ENCODE measurements at places on chromosomes 5 and 9. TPM values are rescaled to one million over a fixed set of nuclear protein-coding genes. Genes with fewer than 3 reads are reported as not detected.

GRCh38 chr9:72150661-72151060 lies 1.4 kb downstream of the GDA start:
- DNase-seq, result no peak

GRCh38 chr5:119397518-119398380 lies 41.9 kb downstream of the TNFAIP8 start:
- no peak for DNase-seq

DNA sequence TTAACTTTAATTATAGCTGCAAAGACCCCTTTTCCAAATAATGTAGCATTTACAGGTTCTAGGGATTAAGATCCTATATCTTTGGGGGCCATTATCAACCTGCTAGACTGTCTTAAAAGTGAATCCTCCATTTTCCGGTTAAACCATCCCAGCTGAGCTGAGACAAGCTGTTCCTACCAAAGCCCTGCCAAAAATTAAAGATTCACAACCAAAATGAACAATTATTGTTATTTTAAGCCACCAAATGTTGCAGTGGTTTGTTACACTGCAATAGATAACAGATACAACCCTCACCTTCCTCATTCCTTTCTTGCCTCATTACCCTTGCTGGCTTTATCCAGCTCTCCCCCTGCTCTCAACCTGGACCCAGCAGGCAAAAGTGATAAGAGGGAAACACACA lies 343.4 kb downstream of the CDK5RAP2 start:
- no peak for DNase-seq

DNA sequence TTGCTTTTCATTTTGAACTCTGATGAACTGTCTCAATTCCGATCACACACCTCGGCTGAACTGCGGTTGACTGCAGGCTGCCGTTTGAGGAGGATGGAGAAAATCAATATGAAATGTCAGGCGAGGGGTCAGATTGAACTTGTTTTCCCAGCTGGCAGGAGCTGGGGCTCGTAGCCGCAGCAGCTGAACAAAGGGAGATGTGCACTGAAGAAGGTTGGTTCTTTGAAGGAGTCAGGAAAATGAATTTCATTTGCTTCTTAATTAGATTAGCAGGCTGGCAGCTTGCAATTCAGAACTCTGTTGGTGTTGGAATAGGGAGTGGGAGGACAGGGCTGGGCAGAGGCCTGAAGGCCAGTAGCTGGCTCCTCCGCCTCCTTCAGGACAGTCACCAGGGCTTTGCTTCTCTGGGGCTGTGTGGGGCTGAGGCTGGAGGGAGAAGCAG lies 117.4 kb upstream of the GPR151 start:
- no peak for DNase-seq

GRCh38 chr5:59847586-59847985 lies 45.9 kb downstream of the PDE4D start:
- DNase-seq, result no peak

DNA sequence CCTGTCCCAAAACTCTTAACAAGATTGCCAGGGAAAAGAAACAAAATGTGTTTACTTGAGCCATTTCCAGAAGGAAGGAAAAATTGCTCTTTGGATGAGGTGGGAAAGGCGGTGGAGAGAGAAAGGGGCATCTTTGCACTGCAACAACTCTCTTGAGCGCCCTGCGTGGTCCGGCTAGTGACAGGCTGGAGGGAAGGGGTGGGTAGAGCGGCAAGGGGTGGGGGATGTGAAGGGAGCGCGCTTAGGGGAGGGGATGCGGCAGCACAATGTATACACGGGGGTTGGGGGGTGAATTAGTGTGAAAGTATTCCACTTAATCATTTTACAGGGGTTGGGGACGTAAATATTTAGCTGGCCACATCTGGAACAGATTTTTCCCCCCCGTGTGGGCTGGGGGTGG lies 1.3 kb downstream of the FGF10 start:
- DNase-seq, result no peak

DNA sequence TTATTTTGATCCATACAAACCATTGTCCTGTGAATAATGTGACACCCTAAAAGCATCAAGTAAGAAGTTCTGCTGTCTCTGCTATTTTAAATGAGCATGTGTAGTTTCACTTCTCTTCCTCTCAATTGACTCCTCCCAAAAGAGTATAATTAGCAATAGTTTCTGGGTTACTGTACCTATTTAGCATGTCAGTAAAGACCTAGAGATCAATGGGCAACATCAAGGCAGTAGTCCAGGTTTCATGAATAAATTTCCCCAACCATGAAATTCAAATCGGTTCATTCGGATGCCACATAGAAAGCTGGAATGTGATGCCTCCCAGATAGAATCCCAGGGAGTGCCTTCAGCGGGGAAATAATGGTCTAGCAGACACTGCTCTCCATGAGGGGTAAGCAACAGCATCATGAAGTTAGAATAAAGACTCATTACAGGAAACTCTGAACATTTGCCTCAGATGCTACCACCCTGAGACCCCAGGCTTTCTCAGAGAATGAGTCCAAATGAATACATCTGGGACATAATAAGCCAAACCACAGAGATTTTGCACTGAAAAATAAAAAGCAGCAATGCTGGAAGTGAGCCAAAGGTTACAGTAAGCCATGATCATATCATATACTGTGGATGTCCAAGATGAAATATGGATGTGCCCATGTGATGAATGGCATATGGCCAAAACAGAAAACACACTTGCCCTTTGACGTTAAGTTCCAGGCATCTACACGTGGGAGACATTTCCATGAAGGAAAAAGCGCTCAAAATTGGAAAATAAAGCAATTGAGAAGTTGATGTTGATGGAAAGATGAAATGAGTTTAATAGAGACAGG lies 1107.0 kb upstream of the SEMA6A start:
- no peak for DNase-seq

- no peak for DNase-seq
These were observed 23.2 kb upstream of the IER5L start for GRCh38 chr9:129201289-129201688.

- DNase-seq, result no peak
These were observed 47.8 kb upstream of the TRIM32 start for GRCh38 chr9:116639251-116639741.

DNA sequence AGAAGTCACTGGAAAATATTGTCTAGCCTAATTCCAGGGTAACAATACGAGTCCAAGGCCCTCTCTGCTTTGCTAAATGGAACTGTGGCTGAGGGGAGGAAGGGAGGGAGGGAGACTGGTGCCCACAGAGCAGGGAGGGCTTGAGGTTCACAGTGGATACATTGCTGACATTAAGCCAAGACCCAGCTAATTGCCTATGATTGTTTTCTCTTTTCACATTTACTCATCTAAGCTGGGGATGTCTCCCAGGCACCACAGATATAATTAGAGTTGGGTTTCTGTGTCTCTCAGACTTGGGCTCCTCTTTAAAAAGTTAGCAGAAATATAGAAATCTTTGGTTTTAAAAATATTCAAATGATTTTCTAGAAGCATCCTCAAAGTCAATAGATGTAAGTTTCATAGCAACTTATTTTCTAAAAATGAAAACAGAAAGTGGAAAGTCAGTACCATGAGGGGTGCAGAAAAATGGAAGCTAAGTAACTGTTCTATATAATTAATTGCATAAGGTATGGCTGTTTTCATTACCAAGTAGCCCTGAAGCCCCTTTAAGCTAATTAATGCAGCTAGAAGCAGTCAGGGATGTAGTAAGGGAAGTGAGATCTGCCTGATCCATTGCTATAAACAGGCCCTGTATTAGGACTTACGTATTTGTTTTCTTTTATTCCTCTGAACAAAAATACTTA lies 259.8 kb downstream of the NDUFS4 start:
- DNase-seq, result no peak

GRCh38 chr9:110240198-110240597 lies 16.1 kb downstream of the TXN start:
- DNase-seq, result no peak

GRCh38 chr5:78568212-78568611 lies 80.4 kb downstream of the LHFPL2 start:
- DNase-seq, result no peak

DNA sequence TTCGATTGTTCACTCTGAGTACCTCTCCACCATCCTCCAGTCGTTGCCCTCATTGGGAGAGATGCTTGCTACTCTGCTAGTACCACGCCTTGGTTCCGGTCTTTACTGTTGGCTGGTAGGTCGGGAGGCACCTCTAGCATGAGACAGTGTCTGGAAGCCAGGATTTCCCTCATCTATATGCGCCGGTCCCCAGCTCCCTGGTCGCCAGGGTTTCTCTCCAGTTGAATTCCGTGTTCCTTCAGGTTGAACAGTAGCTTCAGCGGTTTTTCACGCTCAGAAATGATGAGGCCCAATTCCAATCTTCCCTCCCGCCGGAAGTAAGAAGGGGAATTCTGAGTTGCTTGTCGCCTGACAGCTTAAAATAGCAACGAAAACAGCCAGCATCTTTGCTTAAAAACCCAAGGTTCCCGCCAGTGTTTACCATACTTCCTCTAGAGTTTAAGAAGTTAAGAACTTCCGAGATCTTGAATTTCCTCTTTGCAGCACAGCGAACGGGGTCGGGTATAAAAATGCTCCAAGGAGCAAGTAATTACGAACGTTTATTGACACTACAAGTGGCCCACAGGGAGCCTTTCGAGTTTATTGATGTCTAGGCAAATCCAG lies 1.3 kb upstream of the ST8SIA4 start:
- no peak for DNase-seq

DNA sequence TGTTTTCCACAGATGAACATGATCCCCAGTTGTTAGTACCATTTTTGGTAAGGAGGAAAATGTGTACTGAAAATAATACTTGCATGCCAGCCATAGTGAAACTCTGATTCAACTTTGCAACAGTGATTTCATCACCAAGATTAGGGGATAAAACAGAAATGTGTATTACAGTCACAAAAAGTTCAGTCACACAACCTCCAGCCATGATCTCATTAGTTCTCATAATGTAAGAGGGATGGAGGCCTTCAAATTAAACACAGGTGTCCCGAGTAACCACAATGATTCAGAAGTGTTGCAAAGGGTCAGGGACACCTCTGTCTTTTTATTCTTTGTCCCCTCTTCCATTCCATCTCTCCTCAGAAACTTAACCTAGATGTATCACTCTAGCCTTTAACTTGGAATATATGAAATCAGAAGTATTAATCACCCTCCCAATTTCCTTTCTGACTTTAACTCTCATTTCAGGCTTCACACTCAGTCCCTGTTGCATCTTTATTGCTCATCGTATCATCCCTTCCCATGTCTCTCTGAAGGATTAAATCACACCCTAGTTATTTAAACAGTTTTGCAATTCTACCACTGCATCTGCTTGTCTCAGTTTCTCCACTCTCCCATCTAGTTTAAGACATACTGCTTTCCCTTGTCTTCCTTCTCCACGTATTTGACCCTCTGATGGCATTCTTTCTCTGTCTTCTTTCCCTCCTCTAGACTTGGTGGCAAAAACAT lies 291.2 kb downstream of the ADAMTS6 start:
- no peak for DNase-seq

DNA sequence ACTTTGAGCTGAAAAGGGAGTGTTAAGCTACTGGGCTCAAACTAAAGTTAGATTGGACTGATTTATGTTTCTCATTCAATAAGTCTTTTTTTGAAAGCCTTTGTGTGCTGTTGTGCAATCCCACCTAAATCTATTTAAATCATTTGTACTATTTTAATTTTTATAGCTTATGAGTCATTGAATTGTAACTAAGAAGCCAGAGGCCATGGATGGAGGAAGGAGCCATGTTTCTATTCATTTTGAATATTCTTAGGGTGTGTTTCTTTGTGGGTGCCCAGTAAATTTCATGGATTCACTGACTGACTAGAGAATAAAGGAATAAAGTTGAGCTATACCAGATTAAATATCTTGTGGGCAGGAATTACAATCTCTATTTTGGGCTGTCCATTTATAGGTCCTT lies 238.5 kb downstream of the KIF4B start:
- no peak for DNase-seq

DNA sequence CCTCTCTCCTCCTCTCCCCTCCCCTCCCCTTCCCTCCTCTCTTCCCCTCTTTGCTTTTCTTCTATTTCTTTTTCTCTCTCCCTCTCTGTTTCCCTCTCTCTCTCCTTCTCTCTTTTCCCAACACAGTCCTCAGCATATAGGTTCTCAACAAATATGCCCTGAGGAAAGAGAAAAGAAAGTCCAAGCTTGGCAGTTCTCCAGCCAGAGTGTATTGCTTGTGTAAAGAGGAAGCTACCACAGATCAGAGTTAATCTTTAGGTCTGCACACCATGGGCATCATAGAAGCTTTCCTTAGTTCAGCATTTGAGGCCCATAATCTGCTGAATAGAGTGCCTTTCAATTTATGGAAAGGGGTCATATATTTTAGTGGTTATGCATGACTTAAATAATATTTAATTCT lies 382.8 kb upstream of the WWC1 start:
- no peak for DNase-seq

GRCh38 chr9:36748322-36748899 lies 175.7 kb downstream of the MELK start:
- peak; percentile 26 for DNase-seq

GRCh38 chr9:112041199-112041535 lies 133.9 kb downstream of the SUSD1 start:
- DNase-seq, result no peak

FBN2 gene
- 37.5 TPM for polyA plus RNA-seq

DNAI1 gene
- polyA plus RNA-seq, result 8.1 TPM

SPINK6 gene
- polyA plus RNA-seq, result not detected

EIF4E1B gene
- polyA plus RNA-seq, result 0.05 TPM

Data from right lung (tissue), 10 donors.